ENCODE measurements at places on chromosomes 13 and 19.
A peak's percentile ranks its signal among the peaks of the same experiment; 100 is the strongest.

GRCh38 chr19:57282011-57282643 lies 1.8 kb downstream of the ZNF460 start:
- DNase-seq, result no peak

GRCh38 chr13:49829715-49830114 lies 37.2 kb upstream of the KPNA3 start:
- no peak for DNase-seq

- no peak for DNase-seq
These were observed 101.5 kb downstream of the CCNA1 start for GRCh38 chr13:36533806-36534205.

DNA sequence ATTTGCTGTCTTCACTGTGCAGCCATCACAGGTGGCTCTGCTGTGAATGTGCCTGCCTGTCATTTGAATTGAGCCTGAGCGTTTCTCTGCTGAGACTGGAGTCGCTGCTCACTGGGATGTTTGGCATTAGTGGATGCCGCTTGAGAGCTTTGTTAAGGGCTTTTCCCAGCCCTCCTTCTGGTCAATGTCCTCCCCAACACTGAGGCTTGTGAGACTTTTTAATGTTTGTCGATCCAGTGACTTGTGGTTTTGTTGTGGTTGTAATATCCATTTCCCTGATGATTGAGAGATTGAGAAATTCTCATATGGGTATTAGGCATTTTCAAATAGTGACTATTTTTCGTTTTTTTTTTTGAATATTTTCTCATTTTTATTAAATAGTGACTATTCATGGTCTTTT lies 2.6 kb downstream of the TPRX2 start:
- no peak for DNase-seq

- peak; percentile 83 for DNase-seq
These were observed 1.0 kb downstream of the FSTL3 start for GRCh38 chr19:677201-677600.

DNA sequence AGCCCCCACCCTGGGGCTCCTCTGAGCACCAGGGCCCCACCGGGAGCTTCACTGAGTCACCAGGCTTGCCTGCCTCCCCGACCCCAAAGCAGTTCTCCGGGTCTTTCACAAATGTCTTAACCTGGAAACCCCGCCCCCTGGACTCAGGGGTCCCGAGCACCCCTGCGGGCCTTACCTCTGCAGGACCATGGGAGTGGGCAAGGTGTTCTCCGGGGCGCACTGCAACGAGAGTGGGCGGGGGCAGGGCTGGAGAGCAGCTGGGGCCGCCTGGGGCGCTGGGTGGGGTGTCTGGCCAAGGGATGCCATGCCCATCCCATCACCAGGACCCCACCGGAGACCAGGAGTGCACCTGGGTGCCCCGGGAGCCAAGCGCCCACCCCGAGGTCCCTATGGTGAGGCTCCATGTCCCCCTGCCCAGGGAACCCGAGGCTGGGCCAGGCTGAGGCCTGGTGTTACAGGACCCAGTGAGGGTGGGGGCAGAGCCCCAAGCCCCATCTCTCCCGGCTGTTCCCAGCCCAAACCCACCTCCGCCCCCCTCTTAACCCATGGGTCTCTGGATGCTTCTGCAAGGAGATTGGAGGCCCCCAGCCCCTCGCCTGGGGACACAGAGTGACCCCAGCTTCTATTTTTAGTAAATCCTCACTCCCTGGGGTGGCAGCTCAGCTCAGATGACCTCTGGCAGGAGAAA lies 10.9 kb downstream of the MKNK2 start:
- DNase-seq, result no peak

- DNase-seq, result no peak
These were observed at the start of gene TMPRSS9 for GRCh38 chr19:2359992-2360685. TSS of gene TMPRSS9 (plus strand) at chr19:2360265. CDS start at chr19:2389786, 29,521 bp downstream.

DNA sequence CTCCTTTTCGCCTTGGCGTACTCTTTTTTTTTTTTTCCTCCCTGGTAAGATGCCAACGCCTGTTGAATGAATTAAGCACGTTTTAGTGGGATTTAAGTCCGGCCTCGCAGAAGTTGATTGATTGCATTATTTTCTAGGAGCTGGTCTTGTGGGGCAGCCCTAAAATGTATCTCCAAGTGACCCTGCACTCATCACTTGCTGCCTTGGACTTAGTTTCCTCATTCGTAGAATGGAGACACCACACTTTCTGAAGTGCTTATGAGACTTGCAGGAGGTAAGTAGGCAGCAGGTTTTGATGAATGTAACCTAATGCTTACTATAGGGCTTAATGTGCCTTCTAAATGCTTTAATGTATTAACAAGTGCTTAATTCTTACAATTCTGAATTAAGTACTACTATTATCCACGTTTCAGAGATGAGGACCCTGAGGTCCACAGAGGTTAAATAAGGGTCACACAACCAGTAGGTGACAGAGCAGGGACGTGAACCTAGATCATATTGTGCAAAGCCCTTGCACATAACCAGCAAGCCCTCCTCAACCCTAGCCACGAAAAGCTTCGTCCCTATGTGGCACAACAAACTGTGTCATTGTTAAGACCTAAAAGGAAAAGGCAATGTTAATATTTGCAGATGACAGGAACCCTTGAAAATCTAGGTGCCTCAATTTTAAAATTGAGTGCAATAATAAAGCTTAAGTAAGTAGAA lies 514 bp upstream of the ARGLU1 start:
- DNase-seq, result no peak

- DNase-seq, result no peak
These were observed at the start of gene FCGBP for GRCh38 chr19:39934584-39935363. TSS of gene FCGBP (minus strand) at chr19:39934634.

- peak; percentile 70 for DNase-seq
These were observed 1.5 kb downstream of the RGCC start for GRCh38 chr13:41458761-41459431.

GRCh38 chr19:45640849-45641273 lies 1.7 kb upstream of the EML2 start:
- DNase-seq, result peak; percentile 6
